NCI-H460 (cell line): ENCODE measurements at places on chromosomes 3 and 15.

DNA sequence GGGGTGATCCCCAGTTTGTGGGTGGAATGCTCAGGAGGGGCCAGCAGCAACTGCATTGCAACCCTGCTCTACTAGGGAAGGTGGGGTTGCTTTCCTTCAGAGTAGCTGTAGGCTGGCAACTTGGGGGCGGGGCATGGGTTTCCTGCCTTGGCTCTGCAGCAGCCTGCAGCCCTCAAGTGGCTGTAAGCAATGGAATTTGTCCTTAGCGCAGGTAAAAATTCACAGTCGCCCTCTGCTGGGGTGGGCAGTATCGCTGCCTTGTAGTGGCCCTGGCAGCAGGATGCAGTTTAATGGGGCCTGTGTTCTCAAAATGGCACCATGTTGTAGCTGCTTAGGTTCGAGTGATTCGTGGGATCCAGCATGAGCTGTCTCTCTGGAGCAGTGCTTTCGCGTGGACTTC lies 29.8 kb downstream of the STT3B start:
- DNase-seq, result no peak

DNA sequence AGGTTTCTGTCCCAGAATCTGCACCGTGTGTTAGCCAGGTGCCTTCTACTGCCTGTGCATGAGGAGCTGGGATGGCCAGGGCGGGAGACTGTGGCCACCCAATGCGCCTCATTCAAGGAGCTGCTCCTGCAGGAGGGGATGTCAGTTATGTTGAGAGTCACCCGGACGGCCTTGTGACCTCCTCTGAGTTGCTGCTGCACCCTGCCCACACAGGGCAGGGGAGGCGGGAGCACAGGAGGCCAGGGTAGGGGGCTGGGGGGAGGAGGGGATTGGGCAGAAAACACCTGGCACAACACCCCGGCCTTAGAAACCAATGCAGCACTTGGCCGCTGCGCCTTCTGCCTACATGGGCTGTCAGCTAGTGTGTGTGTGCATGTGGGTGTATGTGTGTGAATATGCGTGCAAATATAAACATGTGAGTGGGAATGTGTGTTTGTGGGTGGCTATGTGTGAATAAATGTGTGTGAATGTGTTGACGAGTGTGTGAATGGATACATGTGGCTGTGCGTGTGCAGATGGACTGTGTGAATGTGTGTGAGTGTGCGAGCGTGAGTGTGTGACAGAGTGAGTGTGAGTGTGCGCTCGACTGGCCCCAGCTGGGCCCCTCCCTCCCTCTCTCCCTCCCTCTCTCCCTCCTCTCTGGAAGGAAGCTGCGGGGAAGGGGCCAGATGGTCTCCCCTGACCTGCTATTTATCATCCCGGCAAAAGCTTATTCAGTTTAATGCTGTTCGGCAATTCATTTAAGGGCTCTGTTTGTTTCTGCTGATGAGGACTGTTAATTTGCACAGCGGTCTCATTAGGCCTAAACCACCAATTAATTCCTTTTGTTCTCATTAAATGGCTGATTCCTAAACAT lies 106.9 kb downstream of the TLE3 start:
- no peak for DNase-seq

GRCh38 chr3:72938471-72939265 lies 50.8 kb downstream of the GXYLT2 start:
- DNase-seq, result peak; percentile 44

- DNase-seq, result peak; percentile 69
These were observed 154.1 kb upstream of the GOLIM4 start for GRCh38 chr3:168249550-168250414.

GRCh38 chr15:95097361-95097760 lies 866.0 kb downstream of the MCTP2 start:
- no peak for DNase-seq

DNA sequence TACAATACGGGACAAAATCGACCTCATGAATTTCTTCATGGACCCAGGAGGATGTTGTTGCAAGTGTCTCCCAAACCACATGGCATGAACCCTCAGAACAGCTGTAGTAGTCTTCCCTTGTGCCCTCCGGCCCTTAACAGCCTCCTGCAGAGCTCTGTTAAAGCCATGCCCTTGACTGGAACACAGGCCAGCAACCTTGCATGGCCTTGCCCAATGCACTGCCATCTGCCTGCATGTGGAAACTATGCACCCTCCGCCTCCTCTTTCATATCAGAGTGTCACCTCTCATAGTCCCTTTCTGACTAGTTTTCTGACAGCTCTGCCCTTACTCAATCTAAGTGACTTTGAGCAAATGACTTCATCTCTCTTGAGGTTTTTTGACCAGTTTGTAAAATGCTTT lies 39.4 kb upstream of the TRIM71 start:
- no peak for DNase-seq

GRCh38 chr3:152671446-152672319 lies 163.2 kb upstream of the P2RY1 start:
- no peak for DNase-seq

DNA sequence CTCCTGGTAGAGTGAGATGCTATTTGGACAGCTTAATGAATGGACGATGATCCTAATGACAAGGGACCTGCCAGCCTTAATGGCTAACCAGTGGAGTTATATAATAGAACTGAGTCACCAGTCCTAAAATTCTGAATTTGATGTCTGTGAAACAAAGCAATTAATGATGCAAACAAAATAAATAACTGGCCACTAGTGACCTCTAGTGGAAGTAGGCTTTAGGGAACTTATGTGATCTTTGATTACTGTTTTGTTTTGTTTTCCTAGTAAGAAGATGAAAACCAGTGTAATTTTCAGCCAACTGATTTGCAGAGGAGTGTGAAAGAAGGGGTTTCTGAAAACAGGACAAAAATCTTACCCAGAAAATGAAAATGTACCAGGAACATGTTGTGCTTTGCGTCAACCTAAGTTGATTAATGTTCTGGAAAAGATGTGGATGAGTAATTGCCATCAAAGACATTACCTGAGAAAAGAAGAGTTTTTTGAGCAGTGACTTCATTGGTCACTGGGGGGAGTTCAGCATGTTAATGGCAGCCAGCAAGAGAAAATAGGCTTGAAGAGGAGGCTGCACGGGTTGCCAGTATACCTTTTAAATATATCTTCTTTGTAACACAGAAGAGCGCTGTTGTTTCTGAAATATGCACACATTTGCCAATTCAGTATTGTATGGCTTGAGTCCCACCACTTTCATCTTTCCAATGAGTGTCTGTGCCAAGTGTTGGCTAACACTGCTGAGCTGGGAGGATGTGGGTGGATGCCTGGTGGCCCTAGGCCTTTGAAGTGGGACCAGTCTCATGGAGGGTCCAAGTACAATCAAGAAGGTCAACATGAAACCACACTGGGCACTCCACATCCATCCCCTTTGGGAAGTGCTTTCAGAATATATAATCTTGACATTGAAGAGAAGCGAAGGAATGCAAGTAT lies 9.3 kb downstream of the VEPH1 start:
- DNase-seq, result peak; percentile 44

- no peak for DNase-seq
These were observed 51.5 kb downstream of the RPN1 start for GRCh38 chr3:128598884-128599664.

- no peak for DNase-seq
These were observed 4.4 kb upstream of the PTPN23 start for GRCh38 chr3:47376393-47376792.

GRCh38 chr15:95715906-95716656 lies 614.4 kb upstream of the NR2F2 start:
- DNase-seq, result no peak

DNA sequence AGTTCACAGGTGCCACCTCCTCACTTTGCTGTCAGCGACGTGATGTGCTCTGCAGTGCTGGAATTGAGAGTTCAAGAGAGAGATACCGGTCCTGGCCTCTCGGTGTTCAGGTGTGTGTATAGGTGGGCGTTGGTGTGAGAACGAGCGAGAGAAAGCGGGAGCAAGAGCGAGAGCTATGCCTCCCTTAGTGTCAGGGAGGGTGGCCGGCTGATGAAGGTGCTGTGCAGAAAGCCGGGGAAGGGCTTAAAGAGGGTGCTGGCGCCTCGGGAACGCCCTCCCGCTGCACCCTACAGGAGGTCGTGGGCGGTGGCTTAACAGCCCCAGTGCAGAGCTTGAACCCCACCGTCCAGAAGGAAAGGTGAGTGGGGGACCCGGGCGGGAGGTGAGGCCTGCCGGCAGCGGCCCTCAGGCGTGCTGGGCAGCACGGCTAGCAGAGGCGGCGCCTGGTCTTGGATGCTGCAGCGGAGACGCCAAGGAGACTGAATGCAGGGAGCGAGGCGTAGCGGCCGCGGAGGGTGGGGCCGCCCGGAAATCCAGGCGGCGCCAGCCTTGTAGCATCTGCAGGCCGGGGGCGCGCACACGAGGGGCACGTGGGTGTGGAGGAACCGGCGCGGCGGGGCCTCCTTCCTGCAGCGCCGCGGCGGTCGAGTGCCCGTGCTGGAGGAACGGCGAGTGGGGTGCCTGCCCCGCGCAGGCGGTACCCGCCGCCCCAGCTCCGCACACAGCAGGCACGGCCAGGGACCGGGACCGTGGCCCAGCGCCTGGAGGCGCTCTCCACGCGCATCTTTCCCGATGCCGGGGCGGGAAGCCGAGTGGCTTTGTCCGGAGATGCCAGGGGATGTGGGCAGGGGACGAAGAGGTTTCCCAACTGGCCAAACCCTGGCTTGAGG lies 246.8 kb upstream of the TOPAZ1 start:
- DNase-seq, result no peak

DNA sequence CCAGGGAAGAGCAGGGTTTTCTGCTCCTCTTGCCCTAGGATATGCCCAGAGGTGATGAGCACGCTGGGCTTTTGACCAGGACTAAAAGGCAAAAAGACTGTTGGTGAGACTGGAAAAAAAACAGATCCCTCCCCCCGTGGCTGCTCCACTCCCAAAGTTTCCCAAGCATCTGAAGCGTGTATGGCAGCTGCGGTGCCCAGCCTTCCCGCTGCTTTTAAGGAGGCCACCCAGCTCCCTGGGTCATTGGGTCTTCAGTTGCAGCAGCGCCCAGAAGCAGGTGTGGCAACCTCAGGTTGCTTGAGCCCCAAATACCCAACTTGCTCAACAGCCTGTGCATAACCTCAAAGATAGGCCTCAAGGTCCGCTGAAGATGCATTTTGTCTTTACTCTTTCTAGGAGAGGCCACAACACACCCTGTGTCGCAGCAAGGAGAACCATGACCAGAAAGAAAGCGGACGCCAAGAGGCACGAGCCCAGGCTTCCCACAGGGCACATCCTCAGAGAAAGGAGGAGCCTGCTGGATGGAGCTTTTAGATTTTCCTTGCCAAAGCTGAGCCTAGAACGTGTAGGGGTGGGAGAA lies 2.0 kb downstream of the SRGAP3 start:
- no peak for DNase-seq

GRCh38 chr3:80696280-80696679 lies 928.5 kb upstream of the ROBO1 start:
- DNase-seq, result no peak

- no peak for DNase-seq
These were observed 43.2 kb upstream of the PPP4R2 start for GRCh38 chr3:72953325-72953956.

DNA sequence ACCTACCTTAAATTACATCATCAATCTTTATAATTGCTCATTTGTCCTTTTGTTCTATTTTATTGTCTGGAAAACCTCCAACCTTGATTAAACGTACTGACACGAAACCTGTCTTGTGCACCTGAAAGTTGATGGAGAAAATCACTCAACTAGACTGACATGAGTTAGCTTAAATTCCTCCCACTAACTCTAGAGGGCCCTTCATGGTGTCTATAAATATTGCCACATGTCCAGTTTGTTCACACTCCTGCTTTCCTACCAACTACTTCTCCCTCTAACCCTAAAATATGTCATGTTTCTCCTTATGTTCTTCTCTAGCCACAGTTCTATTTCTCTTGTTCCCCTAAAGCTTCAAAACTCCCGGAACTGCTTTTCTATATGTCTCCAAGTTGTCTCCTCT lies 59.8 kb upstream of the SGO1 start:
- no peak for DNase-seq

DNA sequence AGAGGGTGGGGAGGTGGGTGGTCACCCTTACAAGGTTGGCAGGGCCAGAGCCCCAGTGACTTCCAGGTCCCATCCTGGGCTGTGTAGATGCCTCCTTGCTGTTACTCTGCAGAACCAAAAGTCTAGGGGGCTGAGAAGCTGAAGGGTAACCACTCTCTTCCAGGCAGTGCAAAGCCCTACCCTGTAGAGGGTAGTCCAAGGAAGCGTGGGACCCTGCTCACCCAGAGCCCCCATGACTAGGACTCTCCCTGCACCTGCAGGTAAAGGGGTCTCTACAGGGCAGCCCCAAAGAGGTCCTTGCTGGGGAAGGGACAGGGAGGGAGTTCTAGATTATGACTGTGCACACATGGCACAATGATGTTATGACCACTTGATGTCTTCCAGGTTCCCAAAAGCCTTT lies 14.2 kb downstream of the GHRL start:
- no peak for DNase-seq

- peak; percentile 9 for DNase-seq
These were observed 143.7 kb downstream of the NR1D2 start for GRCh38 chr3:24088782-24089181.

DNA sequence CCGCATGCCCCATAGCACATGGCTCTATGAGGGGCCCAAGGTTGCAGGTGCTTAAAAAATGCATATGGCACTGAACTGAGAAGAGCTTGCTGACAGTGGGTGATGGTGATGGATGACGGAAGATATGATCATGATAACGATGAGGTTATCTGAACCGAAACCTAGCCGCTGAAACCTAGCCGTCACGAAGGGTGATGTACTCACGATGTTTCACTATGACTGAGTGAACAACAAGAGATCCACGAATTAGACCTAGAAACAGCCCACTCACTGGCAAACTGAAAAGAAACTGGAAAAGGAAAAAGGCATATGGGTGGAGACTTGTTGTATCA lies 57.6 kb upstream of the BCL6 start:
- DNase-seq, result no peak

DNA sequence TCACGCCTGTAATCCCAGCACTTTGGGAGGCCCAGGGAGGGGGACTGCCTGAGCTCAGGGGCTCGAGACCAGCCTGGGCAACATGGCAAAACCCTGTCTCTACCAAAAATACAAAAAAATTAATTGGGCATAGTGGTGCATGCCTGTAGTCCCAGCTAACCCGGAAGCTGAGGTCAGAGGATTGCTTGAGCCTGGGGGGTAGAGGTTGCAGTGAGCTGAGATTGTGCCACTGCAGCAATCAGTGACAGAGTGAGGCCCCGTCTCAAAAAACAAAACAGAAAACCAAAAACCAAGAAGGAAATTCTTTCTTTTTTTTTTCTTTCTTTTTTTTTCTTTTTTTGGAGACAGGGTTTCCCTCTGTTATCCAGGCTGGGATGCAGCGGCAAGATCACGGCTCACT lies 3.5 kb downstream of the SPATA12 start:
- DNase-seq, result no peak

DNA sequence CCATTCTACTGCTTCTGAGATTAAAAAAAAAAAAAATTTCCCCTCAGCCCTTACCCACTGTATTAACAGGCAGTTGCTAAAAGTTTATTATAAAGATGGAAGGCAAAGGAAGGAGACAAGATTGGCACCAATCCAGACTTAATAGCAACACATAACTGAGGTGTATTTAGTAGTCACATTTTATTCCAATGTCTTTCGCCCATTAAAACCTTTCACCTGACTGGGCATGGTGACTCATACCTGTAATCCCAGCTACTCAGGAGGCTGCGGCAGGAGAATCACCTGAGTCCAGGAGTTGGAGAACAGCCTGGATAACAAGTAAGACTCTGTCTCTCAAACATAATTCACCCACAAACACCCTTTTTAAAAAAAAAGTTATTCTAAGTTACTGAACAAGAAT lies 4.4 kb downstream of the ACAP2 start:
- DNase-seq, result no peak

- DNase-seq, result no peak
These were observed 61.4 kb downstream of the IGF2BP2 start for GRCh38 chr3:185763347-185764005.
